Right atrium auricular region (tissue), 2 donors: ENCODE measurements at places on chromosomes 7 and 10.
A peak's percentile ranks its signal among the peaks of the same experiment; 100 is the strongest.

DNA sequence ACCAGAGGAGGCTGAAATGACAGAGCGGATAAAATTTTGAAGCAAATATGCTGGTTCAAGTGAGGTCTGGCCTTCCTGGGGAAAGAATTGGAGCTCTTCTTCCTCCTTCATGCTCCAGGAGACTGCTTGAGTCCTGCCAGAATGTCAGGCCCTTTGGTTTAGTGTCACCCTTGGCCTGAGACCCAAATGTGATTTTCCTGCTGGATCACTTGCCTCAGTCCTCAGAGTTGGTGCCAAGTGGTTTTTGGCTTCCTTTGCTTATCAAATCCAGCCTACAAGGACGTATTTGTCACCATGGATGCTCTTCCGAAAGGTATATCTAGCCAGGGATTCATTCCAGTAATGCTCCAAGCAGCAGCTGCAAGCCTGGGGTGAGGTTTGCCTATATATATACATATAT lies 118.4 kb downstream of the PLPP4 start:
- no peak for DNase-seq

- no peak for DNase-seq
These were observed 537.4 kb downstream of the CNTNAP2 start for GRCh38 chr7:146654048-146654447.

- DNase-seq: no peak
These were observed 10.4 kb upstream of the GSAP start for GRCh38 chr7:77426521-77427051.

- no peak for DNase-seq
These were observed 901 bp upstream of the CCNY start for GRCh38 chr10:35335133-35336083.

DNA sequence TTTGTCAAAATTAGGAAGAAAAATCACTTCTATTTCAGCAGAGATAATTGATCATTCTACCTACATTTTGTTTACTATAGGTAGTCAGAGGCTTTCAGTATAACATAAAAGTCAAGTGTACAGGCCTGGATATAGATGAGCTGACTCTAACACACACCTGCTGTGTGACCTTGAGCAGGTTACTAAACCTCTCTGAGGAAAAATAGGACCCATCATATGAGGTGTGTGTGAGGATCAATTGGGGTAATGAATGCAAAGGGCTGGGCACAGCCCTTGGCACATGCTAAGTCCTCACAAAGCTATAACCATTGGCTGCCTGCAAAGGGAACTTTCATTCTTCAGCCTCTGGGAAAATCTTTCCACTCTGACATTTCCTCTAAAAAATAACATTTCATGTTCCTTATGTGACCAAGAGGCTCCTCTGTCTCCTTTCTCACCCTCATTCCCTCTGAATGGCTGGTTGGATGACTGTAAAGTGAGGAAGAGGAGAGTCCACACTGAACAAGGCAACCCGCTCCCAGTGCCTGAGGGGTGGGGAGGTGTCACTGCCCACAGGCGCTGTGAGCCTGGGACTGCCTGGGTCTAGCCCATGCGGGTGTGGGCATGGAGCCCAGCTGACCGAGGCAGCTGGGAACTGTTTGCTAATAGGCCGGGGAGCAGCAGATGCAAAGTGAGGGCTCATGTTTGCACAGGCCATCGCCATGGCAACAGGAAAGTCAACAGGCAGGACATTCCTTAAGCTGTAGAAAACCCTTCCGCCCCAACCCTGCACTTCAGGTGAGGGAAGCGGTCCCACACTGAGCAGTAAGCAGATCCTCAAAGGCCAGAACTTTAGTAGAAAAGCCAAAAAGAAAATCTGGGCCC lies 36.8 kb downstream of the MYOF start:
- peak; percentile 96 for DNase-seq

GRCh38 chr10:3010334-3010733 lies 57.0 kb upstream of the PFKP start:
- no peak for DNase-seq

- DNase-seq: no peak
These were observed 21.7 kb upstream of the OR2A5 start for GRCh38 chr7:144027070-144027469.

- no peak for DNase-seq
These were observed 227.2 kb upstream of the ADARB2 start for GRCh38 chr10:1964476-1964875.

- peak; percentile 96 for DNase-seq
These were observed at the start of gene DEPP1 for GRCh38 chr10:44978570-44979280. Gene DEPP1 (minus strand): TSS chr10:44978809. CDS start chr10:44978030, 779 bp downstream.

DNA sequence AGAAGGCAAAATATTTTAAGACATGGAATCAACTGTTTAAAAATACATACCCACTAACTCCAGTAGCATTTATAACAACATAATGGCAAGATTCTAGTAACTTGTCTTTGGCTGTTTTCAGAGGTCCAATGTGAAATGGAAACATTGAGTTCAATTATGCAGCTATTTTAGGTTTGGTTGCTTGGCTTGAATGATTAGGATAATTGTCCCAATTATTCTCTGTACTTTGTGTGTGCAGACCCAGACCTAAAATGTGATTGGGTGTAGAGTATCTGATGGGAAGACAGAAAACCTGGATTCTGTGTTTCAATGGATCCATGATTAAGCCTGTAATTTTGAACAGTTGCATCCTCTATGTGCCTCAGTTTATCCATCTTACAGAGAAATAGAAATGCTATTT lies 392.7 kb upstream of the NFE2L3 start:
- DNase-seq: no peak

GRCh38 chr10:73850863-73851461 lies 23.4 kb downstream of the CAMK2G start:
- no peak for DNase-seq
